Left lung (tissue), 14 donors: ENCODE measurements at places on chromosomes 4 and X. TPM values are rescaled to one million over a fixed set of nuclear protein-coding genes. Genes with fewer than 3 reads are reported as not detected.

DNA sequence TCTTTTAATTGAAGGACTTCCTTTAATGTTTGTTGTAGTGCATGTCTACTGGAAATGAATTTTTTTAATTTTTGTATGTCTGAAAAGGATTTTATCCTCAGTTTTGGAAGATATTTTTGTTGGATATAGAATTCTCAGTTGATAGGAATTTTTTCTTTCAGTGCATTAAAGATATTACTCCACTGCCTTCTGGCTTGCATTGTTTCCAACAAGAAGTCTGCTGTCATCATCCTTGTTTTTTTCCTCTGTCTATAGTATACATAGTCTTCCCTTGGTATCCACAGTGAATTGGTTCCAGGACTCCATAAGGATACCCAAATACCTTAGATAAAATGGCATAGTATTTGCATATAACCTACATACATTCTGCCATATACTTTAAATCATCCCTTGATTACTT lies 33.5 kb downstream of the SCD5 start:
- no peak for DNase-seq

DNA sequence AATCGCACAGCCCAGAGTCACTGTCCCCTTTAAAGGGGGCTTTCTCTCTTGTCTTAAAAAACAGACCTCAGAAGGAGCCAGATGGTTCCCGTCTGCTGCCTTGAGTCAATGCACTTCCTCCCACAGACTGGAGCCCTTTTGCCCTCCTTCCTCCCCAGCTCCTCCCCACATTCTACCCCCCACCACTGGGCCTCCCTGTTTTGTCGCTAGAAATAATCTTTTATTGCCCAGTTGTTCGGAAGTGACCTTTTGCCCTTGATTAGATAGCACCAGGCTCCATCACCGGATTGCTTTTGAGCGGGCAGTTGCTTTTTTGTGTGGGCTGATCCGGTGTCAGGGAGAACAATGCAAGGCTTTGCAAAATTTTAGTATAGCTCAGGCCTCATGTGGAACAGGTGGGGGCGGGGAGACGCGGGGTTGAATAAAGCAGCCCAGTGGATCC lies 47.7 kb downstream of the SPRY1 start:
- no peak for DNase-seq

DNA sequence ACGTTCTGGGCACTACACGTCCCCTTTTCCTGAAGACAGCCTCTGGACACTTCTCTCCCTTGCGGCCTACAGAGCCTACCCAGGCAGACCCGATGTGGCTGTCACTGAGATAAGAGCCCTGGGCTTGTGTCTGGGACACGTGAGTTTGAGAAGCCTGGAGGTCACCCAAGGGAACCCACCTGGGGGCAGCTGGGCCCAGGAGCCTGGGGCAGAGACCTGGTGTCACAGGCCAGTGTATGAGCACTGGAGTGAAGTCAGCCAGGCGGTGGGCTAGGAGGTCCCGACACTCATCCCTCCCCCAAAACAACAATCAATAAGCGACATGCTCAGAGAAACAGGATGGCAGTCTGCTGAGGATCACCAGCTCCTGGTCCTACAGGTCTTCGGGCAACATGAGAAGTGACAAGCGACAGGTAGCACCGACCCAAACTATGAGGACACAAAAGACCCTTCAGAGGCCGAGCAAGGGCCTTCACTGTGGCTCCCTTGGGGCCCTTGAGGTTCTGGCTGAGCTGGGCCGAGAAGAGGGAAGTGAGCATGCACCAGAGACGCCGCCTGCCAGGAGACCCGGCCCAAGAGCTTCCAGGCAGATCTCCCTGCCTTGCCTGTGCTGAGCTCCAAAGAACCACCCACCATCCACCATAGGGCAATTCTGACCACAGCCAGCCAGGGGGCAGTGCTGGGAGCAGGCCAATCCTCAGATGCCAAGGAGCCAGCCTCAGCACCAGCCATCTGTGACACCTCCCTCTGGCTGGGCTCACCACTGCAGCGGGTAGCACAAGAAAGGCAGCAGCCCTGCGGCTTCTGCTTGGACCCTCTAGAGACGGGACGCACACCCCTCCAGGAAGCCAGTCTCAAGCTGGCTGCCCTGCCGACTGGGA lies 11.0 kb upstream of the DUSP9 start:
- DNase-seq = no peak

DNA sequence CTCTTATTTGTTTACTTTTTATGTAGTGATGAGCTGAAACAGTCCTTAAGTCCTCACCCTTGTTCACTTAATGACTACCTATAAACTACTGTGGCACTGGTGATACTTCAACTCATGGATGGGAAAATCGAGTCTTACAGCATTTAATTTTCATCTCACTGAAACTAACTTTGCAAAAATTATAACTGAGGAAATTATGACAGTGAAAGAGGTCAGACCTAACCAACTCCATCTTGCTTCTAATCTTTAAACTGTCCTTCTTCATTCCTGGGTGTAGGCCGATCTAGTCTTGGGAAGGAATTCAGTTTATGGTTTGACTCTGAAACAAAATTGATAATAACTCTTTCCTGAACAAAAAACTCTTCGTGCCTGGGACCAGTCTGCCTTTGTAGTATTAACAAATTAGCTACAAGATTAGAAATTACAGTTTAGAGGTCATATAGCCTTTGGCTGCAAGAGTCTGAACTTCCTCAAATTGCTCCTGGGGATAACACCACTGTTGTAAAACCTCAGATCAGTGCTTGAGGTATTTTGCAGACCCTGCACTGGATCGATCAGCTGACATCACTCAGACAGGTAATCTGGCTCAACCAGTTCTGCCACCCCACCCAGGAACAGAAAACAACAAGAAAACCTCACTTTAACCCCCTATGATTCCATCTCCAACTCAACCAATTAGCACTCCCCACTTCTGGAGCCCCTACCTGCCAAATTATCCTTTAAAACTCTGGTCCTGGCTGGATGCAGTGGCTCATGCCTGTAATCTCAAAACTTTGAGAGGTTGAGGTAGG lies 995.7 kb upstream of the PRKX start:
- DNase-seq = no peak

DNA sequence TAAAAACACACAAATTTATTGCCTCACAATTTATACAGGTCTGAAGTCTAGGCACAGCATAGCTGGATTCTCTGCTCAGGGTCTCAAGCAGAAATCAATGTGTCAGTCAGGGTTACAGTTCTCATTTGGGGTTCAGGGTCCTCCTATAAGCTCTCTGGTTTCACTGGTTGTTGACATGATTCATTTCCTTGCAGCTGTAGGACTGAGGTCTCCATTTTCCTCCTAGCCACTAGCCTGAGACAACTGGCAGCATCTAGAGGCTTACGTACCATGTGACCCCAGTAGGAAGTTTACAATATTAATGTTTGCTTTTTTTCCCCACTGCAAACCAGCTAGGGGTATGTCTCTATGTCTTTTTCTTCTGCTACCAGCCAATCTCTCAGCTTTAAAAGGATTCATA lies 102.5 kb downstream of the CPEB2 start:
- DNase-seq = no peak

- no peak for DNase-seq
These were observed 21.8 kb downstream of the SPRY1 start for GRCh38 chr4:123418351-123418931.

- no peak for DNase-seq
These were observed 50.0 kb downstream of the C4orf50 start for GRCh38 chr4:5968246-5968645.

DNA sequence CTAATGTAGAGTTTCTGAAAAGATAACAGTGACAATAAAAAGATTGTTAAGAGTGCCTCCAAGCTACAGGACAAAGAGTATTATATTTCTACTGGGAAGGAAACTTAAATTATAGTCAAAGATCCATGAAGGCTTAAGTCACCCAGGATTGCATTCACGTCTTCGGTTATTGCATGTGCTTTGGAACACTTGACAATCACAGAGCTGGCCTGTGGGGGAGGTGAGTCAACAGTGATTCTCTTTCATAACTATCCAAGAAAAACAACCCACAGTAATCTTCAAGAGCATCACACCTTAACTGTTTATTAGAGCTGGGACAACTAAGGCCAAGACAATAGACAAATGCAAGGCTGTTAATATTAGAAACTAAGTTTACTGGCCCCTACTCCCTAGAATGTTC lies 40.3 kb downstream of the PDGFC start:
- no peak for DNase-seq

GRCh38 chr4:8910822-8911315 lies 39.2 kb upstream of the HMX1 start:
- peak; percentile 59 for DNase-seq

- DNase-seq = peak; percentile 51
These were observed at the start of gene ZDHHC15 for GRCh38 chrX:75522565-75523431. Gene ZDHHC15, minus strand, starts transcription at chrX:75523037. Its CDS starts 13 bp downstream, at chrX:75523024.

The SMIM31 gene
- polyA plus RNA-seq = 0.34 TPM

The CT47B1 gene
- polyA plus RNA-seq = not detected

The PHKA1 gene
- polyA plus RNA-seq = 5.0 TPM

The CLNK gene
- 0.44 TPM for polyA plus RNA-seq

The TSPAN5 gene
- 28.6 TPM for polyA plus RNA-seq

The SSX3 gene
- polyA plus RNA-seq = not detected

The ZMAT1 gene
- 29.4 TPM for polyA plus RNA-seq

The TKTL2 gene
- not detected for polyA plus RNA-seq
